ENCODE measurements at places on chromosomes 3 and 15.

DNA sequence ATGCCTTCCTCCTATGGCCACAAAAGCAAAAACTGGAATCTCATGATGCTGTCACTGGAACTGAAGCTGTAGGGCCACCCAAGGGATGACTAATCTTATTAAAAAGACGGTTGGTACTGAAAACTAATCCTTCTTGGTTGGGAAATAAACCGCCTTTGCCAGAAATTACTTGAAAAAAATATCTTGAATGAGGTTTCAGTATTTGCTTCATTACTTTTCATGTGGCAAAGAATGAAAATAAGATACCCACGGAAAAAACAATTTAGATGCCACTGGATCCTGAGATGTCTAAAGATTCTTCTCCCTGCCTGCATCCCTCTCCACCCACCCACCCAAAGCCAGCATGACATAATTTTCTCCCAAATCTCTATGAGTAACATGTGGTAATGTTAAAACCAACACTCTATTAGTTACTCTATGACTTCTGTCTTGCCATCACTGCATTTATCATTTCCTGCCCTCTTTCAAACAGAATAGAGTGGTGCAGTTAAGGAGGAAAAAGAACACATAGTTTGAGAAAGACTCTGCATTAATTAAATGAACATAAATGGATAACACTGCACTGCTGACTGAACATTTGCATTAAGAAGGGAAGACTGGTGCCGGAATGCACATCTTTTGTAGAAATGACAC is 111.8 kb upstream of the DPH6 start:
- peak; percentile 55 for DNase-seq

- DNase-seq: no peak
These were observed 8.5 kb downstream of the FBLN2 start for GRCh38 chr3:13557417-13557816.

- DNase-seq: no peak
These were observed 235.4 kb downstream of the NFKBIZ start for GRCh38 chr3:102084704-102085103.

DNA sequence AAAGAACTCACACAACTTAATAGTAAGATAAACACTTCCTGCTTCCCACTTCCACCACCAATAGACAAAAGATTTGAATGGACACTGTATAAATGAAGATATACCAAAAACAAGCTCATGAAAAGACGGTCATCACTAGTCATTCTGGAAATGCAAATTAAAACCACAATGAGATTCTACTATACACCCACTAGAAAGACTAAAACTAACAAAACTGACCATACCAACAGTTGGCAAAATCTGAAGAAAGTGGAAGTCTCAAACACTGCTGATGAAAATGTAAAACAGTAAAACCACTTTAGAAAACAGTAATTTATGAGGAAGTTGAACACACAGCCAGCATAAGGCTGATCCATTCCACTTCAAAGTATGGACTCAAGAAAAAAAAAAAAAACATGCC is 35.6 kb upstream of the CD96 start:
- no peak for DNase-seq

DNA sequence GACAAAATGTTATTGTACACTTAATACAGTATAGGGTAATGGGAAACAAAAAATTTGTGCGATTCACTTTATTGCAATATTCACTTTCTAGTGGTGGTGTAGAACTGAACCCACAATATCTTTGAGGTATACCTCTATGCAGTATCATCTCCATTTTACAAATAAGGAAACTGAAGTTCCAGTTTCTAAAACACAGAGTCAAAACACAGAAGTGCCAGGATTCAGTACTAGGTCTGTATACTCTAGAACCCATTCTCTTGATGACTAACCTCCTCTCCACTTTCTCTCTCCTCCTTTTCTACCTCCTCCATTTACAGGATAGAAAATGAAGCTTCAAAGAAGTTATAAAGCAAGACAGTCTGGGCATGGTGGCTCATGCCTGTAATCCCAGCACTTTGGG is 62.2 kb downstream of the MB21D2 start:
- DNase-seq: no peak

GRCh38 chr15:89447676-89448075 is 48.7 kb downstream of the RHCG start:
- no peak for DNase-seq

GRCh38 chr3:163809540-163809993 is 1268.7 kb downstream of the SI start:
- DNase-seq: no peak

GRCh38 chr3:69748503-69748902 is 9.2 kb downstream of the MITF start:
- DNase-seq: no peak

GRCh38 chr3:134613006-134613520 is 37.8 kb downstream of the KY start:
- DNase-seq: no peak

DNA sequence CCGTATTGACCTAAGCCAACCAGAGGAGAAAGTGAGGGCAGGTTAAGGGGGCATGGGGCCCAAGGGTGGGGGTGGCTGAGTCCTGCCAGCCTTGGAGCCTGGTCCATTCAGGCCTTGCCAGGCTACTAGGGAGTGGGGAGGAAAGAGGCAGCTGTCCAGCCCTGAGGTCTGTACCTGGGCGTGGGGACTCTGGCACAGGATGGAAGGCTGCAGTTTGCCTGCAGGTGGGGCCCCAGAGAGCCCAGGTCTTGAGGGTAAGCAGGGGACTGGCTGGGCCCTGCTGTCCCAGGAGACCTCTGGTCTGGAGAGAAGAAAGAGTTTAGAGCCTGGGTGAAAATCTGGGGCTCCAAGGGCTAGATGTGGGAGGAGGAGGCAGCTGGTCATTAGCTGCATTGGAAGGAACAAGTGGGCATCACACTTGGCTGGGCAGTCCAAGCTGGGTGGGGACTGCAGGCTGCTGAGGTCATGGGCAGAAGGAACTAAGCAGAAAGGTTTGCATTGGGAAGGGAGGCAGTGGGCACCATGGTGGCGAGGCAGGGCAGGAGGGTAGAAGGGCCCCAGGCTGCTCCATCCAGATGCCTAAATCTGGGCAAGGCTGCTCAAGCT is 108.4 kb downstream of the OXNAD1 start:
- DNase-seq: no peak

DNA sequence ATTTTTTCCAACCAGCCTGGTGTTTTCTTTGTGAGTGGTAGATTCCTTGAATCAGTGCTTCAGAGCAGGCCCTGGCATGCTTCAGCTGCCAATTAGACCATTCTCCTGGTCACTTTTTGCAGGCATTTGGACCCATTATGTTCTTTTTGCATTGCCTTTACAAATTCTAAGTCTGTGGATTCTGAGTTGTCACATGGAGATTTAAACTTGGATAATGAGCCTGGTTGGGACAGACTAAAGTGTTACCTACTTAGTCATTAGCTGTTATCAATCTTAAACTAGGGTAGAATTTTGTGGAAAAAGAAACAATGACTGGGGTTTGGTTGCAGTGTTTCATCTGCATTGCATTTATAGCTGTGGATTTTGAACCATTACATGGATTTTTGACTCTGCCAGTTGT is 40.6 kb downstream of the ARHGEF26 start:
- no peak for DNase-seq

All from AG08395 (cell line).